NCI-H1105 (cell line): ENCODE measurements at places on chromosomes 13 and 19.

DNA sequence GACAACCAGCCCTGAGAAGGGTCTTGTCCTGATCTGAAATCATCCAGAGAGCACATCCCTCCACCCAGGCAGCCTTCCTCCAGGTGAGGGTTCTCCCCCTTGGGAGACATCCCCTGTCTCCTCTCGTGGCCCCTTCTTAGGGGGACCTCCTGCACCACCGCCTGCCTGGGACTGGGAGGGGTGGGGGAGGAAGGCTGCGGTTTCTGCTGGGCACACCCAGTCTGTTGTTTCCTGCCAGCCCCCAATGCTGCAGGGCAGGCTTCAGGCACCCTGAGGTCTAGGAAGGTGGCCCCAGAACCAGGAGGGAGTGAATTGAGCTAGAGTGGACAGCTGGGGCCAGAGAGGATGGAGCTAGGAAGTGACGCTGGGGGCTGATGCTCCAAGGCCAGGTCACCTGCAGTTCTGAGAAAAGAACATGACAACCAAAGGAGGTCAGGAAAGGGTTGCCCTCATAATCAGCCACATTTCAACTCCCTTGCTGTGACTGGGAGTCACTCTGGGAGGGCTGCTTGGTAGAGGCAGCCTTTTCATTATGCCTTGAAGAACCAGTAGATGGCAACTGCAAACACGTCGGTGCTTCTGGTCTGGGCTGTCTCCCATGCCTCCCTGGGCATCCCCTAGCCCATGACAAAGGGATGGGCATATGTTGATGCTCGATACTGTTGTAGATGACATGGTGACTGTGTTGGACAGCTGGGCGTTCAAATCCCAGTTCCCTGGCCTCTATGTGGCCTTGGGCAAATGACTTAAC is 1.4 kb downstream of the ARHGEF18 start:
- no peak for DNase-seq

- DNase-seq, result no peak
Measured at GRCh38 chr19:38557205-38557799, 60.5 kb downstream of the MAP4K1 start.

GRCh38 chr19:5337708-5338655 is 2.6 kb downstream of the PTPRS start:
- no peak for DNase-seq

DNA sequence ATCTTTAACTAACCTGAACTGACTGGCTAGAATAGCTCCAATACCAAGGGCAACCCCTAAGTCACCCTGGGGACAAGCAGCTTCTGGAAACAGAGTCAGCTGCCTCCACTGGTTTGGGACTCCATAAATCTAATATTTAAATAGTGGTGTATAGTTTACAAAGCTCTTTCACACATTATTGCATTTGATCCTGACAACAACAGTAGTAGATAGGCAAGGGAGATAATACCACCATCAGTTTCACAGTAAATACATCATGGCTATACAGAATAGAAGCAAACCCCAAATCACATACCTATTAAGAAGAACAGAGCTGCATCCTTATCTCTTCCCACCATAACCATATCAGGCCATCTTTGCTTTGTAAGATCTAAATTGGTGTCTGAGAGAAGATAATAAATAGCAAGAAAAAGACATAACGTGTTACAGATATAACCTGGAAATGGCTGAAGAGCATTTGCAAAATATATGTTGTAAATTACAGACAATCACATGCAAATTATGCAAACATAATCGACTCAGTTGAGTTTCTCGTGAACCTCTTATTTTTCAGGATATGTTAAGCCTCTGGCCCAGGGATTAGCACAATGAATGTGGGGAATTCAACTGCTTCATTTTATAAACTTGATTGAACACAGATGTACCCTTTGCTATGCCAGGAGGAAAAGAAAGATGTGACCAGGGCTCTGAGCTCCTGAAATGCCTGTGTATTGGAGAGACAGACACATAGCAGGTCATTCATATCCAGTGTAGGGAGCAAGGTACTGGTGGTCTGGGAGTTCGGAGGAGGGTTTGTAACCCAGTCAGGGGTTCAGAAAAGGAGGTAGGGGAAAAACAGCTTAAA is 142.5 kb downstream of the SLC7A1 start:
- DNase-seq, result no peak

DNA sequence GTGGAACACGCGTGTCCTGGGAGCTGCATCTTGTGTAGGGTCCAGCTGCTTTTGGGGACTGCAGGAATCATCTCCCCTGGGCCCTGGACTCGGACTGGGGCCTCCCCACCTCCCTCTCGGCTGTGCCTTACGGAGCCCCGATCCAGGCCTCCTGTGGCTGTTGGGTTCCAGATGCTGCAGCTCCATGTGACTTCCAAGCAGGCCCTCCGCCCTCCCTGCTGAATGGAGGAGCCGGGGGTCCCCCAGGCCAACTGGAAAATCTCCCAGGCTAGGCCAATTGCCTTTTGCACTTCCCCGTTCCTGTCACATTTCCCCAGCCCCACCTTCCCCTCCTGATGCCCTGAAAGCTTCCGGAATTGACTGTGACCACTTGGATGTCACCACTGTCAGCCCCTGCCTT is 6.2 kb upstream of the PGLS start:
- DNase-seq, result no peak

GRCh38 chr13:37747071-37747612 is 122.4 kb downstream of the TRPC4 start:
- DNase-seq, result peak; percentile 83

- no peak for DNase-seq
Measured at GRCh38 chr13:73625562-73626339, 508.5 kb downstream of the KLF12 start.

- peak; percentile 47 for DNase-seq
Measured at GRCh38 chr19:14118165-14119051, 846 bp upstream of the PRKACA start.

- peak; percentile 20 for DNase-seq
Measured at GRCh38 chr19:15199661-15200552, 888 bp downstream of the NOTCH3 start.

DNA sequence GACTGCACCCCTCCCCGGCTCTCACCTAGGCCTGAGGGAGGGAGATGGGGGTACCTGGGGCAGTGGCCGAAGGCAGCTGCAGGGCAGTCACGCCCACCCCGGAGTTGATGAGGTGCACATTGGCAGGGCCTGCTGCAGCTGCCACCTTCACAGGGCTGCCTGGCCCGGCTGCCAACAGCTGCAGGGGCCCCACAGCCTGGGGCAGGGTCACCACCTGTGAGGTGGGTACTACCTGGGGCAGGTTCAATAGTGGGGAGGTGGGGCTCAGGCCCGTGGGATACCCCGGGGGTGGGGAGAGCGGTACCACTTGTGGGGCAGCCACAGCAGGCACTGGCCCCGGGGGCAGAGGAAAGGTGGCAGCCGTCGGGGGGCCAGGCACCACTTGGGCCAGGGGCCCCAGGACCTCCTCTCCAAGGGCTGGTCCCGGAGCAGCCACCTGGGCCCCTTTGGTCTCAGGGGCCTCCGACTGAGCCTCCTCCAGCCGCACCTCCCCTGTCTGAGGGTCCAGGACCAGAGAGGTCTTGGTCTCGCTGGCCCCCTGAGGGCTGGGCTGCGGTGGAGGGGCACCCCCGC is 2.7 kb downstream of the SIX5 start:
- DNase-seq, result no peak

DNA sequence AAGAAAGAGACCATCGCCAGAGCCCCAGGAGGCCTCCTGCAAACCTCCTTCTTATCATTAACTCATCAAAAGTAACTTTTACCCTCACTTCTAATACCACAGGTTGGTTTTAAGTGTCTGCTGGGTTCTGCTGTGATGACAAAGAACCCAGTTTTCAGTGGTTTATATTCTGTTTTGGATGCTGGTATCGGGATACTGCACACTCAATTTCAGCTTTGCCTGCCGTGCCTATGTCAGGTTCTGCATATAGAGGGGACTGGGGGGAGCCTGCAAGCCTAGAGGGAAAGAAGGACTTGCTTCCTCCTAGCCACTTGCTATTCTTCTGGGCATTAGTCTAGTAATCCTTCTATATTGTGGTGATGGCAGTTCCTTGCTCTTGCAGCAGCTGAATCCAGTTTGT is 242.4 kb downstream of the KCNRG start:
- no peak for DNase-seq

DNA sequence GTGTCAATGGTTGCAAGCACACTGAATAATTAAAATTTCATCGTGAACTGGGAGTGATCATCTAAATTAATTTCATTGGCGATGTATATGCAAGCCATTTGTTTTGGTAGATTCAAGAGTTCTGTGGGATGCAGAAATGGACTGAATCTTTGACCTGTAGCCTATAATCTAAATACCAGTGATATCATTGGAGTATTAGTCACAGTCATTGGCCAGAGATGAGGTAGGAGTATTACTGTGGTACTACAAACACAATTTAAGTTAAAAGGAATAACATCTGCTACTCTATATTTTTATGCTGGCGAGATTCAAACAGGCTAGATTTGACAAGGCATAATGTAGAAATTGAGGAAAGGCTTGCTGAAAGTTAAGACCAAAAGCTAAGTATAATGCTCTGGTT is 14.0 kb downstream of the FRY start:
- no peak for DNase-seq

DNA sequence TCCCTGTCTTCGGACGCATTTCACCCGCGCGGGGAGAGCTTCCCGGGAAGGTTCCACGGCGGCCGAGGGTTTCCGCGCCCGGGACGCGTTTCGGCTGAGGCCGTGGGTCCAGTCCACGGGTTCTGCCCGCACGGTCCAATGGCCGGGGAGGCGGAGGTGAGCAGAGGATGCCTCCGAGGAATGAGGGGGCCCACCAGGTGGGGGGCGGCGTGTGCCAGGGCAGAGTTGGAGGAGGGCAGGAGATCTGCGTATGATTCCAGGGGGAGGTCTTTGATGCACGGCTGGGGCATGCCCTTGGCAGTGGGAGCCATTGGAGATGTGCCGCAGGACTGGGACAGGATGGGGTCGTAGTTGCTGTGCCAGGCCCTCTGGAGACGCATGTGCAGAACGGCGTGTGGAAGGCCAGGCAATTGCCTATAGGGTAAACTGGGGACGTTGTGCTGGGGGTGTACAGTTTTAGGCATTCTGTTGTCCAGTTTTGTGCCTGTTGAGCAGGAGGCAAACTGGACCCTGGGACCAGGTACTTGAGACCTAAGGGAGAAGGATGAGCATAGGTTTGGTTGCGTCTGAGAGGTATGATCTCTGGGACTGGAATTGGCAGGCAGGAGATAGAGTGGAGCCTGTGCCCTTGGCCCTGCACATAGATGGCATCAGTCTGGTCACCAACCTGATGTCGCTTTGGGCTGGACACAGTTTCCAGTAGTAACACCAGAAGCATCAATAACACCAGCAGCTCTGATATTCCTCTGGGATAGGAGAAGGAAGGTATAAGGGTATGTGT is 751 bp downstream of the ZNF584 start:
- peak; percentile 20 for DNase-seq

GRCh38 chr13:112687836-112688559 is 1.8 kb upstream of the ATP11A start:
- no peak for DNase-seq

GRCh38 chr13:76267216-76267615 is 619.0 kb downstream of the KCTD12 start:
- DNase-seq, result no peak

DNA sequence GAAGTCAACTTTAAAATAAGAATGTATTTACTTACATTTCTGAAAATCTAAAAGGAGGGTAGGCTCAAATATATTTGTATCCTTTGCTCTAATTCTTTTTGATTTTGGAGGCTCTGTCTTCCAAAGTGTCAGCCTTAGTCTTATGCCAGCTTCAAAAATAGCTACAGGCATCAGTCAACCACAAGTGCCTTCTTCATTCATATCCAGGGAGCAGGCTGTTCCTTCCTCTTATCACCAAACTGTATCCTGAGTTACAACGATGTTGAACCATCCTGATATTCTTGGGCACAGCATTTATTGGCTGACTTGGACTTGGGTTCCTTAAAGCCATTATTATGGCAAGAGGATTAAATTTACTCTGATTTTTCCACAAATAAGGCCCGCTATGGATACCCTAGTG is 1161.3 kb downstream of the PCDH17 start:
- DNase-seq, result no peak

DNA sequence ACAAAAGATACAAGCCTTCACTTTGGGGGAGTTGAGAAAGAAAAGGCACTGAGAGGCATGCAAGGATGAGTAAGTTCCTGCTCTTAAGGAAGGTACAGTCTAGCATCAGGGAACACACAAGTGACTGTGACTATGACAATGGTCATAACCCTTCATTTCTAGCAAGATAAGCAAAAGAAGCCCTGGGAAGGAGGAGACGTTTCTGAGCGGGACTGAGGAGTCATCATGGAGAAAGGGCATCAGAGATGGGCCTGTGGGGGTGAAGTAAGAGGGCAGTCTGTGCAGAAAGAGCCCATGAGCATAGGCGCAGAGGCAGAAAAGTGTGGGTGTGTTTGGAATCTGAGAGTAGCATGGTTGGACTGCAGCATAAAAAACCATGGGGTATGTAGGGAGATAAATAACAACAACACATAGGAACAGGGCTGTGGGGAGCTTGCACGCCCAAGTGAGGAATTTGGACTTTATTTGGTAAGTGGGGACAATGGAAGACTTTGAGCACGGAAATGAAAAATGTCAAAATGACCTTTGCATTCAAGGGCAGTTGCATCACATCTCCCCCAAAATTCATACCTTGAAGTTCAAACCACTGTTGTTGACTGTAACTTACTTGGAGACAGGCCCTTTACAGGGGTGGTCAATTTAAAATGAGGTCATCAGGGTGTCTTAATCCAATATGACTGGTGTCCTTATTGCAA is 86.7 kb downstream of the MBNL2 start:
- DNase-seq, result no peak

- DNase-seq, result no peak
Measured at GRCh38 chr19:30284885-30285284, 87.3 kb upstream of the ZNF536 start.

DNA sequence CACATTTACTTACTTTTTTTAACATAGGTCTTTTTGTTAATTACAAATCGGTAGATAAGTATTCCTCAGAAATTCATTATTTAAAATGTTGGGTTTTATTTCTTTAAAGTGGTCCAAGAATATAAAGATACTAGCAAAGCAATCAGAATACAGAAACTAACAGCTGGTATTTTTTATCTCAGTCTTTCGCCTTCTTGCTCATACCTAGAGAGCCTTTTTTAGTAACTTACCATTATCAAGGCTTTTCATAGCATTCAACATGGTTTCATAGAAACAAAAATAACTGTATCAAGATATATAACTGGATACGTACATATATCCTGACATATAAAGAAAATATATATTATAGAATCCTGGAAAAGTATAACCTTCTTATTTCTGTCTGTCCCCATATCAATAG is 227.8 kb upstream of the MIR17HG start:
- DNase-seq, result no peak

DNA sequence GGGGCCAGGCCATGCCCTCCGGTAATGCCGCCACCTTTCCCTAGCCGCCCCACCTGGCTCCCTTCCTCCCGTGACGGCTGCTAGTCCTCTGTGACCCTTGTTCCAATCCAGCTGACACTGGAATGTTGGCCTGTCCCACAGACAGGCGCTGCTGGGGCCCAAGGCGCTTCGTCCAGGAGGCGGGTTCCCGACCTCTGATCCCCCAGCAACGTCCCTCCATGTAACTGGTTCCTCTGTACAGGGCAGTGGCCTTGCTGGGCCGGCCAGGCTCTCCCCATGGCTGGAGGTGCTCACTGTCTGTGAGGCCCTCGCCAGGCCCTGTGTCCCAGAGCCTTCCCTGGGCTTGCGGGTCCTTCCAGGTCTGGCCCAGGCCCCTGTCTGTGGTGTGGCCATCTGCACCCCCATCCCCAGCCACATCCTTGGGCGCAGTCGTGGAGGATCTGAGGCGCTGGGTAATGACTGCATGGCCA is 6.8 kb upstream of the GRIN3B start:
- DNase-seq, result no peak
